ENCODE measurements at places on chromosomes 4 and X.

- no peak for DNase-seq
Measured at GRCh38 chr4:24529555-24529954, 54.8 kb downstream of the DHX15 start.

DNA sequence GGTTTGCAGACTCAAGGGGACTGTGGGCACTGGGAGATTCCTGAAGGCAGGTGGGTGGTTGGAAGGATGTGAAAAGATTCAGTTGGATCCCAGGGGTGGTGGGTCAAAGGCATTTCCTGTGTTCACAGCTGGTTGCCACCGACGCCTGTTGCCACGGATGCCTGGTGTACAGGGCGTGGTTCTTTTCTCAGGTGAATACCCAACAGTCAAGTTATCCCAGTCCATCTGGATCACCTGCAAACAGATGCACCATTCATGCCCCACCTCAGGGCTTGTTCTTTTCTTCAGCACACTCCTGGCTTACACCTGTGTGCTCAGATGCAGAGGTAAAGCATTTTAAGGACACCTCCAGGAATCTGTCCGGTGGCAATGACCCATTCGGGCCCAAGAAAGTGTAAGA, 55.8 kb upstream of the SHOX start:
- no peak for DNase-seq

- DNase-seq = no peak
Measured at GRCh38 chr4:15754323-15754722, 23.8 kb upstream of the CD38 start.

DNA sequence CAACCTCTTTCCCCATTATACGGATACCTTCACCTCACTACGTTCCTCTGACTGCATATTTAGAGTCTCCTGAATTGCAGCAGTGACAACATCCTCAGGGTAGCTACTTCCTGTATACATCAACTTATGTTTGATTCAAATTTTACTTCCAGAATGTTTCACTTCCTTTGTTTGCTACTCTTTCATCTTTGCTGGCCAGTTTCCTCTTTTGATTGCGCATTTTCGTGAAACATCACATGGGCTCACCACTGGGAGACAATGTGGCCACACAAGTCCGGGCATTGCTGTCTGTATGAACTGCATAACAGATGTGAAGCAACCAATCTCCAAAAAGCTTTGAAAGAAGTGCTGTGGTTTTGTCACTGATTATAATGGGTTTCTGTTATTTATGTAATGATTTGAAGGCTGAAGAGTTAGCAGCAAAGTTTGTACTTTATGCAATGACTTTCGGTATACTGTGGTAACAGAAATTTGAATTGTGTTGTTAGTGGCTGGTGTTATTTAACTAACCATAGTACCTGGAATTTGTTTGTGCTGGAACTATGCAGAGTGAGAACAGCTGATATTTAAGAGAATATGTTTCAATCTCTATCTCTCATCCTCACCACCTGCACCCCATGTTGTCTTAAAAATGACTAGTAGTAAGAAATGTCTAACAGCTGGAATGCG, 7.4 kb downstream of the SNCA start:
- DNase-seq = no peak

DNA sequence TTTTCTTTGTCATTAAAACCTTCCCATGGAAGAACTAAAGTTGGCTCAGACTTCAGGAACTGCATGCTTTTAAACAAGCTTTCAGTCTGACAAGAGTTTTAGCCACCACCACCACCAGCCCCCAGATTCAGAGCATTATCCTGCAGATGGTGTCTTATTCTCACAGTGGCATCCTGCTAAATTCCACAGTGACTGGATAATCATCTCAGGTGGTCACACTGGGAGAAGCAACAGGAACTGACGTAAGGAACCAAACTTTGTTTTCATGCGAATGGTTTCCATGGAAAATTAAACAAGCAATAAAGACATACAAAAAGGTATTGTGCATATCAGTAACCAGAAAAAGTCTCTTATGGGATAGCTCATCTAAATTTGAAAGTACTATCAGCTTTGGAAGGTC, 370.7 kb downstream of the FBXW7 start:
- no peak for DNase-seq

- no peak for DNase-seq
Measured at GRCh38 chrX:148612431-148612830, 112.0 kb downstream of the AFF2 start.

- DNase-seq = no peak
Measured at GRCh38 chr4:90946945-90947344, 819.8 kb downstream of the CCSER1 start.

- DNase-seq = no peak
Measured at GRCh38 chr4:182640932-182641331, 276.3 kb downstream of the DCTD start.

DNA sequence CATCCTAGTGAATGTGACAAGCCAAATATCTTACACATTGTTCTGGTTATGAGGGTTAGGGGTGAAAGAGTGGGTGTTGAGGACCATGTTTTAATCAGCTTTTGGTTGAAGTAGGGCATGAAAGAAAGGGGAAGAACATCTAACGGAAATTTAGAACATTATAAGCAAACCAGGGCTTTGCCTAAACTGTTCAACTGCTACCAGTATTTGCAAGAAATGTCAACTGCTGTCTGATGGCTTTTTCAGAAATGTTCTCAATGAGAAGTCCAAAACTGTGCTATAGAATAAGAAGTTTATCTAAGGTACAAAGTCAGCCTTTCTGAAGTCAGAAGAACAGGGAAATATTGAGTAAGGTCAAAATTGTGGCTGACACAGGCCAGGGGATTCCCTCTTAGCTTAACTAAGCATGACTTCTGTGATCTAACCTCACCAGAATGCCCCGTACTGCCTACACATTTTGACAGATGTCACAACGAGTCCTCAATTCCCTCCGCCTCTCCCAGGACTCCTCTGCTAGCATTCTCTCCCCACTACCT, 67.1 kb downstream of the DTHD1 start:
- no peak for DNase-seq

- DNase-seq = no peak
Measured at GRCh38 chr4:26356081-26356501, 35.3 kb downstream of the RBPJ start.

DNA sequence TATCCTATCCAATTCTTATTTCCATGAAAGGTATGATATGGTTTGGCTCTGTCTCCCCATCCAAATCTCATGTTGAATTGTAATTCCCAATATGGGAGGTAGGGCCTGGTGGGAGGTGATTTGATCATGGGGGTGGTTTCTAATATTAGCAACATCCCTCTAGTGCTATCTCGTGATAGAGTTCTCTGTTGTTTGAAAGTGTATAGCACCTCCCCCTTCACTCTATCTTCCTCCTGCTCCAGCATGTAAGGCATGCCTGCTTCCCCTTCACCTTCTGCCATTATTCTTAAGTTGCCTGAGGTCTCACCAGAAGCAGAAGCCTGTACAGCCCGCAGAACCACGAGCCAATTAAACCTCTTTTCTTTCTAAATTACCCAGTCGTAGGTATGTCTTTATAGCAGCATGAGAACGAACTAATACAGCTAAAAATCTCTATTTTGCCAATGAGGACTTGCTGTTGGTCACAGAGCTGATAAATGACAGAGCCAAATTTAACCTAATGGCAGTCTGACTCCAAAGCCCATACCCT, 247.2 kb downstream of the HNRNPD start:
- no peak for DNase-seq

- no peak for DNase-seq
Measured at GRCh38 chr4:127782275-127783025, at the start of gene HSPA4L. Gene HSPA4L, plus strand, starts transcription at chr4:127782322. Its CDS starts 229 bp downstream, at chr4:127782551.

- no peak for DNase-seq
Measured at GRCh38 chr4:124092541-124092984, 620.0 kb downstream of the ANKRD50 start.

DNA sequence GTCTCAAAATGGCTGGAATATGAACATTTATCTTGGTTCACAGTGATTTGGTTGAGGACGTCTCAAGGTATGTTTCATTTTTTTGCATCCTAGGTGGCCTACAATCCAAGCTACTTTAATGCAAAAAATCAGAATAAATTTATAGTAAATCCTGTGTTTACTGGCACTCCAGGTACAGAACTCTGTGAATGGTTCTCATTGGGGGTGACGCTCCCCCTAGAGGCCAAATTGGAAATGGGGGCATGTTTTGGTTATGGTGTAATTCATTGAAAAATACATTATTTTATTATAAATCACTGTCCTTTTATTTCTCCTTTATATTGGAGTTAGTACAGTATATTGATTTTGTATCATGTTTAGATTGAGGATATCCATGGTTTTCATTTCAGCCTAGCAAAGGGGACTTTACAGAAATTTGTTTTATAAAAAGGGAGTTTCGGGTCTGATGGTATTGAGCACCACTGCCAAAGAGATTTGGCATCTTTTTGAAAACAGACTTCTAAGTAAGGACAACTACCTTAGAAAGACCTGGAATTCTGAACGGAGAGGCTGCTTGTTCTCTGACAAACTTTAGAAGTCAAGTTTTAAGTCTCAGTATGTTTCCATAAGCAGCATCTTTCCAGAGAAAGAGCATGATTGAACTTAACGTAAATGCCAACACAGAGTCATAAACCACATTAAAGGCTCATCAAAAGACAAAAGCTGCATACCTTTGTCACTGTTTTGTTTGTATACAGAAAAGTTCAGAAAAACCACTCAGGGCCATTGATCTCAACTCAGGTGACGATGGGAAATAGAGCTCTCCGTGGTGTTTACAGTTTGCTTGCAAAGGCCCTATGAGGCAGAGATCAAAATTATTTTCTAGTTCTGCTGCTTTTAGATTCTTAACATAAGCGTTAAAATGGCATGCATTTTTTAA, 19.4 kb downstream of the MTM1 start:
- no peak for DNase-seq

DNA sequence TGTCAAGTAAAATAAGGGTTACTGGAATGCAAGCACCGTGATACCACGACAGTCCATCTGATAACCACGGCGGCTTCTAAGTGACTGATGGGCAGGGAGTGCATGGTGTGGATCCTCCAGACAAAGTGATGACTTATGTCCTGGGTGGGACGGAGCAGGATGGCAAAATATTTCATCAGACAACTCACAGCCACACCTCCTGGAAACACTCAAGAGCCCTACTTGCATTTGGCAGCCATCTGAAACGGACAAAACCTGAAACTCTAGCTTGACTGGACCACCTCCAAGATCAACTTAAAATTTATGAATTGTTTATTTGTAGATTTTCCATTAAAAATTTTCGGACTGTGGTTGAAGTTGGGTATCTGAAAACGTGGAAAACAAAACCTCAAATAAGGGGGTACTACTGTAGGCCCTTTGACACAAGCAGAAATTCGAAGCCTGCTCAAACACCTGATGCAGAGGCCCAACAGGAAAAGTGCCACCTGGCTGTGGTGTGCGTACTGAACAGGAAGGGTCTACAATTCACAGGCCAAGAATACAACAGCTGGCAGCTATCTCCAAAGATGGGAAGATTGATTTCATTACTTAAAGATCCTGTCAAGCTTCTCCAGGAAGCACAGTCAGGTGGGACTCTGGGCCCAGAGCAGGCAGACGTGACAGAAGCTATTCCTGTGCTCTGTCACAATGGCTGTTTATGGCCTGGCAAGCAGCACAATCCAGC, 26.0 kb downstream of the LRIT3 start:
- DNase-seq = no peak

GRCh38 chrX:111850975-111851374, 25.0 kb upstream of the TRPC5OS start:
- no peak for DNase-seq

DNA sequence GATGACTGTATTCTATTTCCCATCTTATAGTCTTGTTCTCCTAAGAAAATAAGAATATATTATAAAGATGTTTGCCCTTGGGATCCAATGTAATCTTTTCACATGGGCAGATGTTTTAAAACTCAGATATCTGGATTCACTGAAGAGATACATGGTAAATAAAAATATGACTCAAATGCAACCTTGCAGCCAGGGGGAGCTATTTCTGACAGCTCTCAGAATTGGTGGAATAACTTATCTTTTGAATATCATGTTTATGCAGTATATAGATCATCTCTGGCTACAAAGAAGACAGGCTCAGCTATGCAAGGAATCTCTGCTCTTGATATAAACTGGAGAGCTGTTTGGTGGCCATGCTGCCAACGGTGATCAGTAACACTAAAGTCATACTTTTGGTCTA, 274.7 kb downstream of the GLUD2 start:
- DNase-seq = no peak

- DNase-seq = no peak
Measured at GRCh38 chrX:154136627-154137161, 7.3 kb upstream of the OPN1LW start.

DNA sequence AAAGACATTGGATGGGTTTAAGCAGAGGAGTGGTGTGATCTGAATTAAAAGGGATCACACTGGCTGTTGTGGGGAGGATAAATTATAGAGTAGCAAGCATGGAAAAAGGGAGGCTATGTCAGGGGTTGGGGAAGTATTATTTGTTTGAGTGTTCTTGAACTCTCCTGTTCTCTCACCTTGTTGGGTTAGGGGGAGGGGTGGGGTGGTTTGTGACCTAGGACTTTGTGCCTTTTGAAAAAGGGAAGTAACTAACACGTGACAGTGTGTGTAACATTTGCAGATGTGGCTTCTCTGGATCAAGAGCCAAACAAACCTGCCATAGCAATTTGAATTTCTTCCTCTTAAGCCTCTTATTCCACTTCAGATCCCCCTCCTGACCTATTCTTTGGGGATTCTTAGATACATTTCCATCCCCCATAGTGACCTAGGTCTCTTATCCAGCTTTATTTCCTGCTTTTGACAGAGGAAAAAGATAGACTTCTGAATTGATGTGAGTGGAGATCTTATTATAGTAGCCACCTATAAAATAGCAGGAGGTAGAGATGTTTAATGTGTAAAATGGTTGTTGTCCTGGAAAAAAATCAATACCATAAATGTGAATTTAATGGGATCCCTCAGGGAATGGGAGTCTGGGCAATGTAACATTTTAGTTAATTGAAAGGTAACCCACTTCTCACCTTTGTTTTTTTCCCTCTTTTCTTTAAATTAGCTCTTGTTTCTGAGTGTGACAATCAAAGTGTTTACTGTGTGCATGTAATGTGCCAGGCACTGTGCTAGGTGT, 120.4 kb downstream of the CT47B1 start:
- no peak for DNase-seq

DNA sequence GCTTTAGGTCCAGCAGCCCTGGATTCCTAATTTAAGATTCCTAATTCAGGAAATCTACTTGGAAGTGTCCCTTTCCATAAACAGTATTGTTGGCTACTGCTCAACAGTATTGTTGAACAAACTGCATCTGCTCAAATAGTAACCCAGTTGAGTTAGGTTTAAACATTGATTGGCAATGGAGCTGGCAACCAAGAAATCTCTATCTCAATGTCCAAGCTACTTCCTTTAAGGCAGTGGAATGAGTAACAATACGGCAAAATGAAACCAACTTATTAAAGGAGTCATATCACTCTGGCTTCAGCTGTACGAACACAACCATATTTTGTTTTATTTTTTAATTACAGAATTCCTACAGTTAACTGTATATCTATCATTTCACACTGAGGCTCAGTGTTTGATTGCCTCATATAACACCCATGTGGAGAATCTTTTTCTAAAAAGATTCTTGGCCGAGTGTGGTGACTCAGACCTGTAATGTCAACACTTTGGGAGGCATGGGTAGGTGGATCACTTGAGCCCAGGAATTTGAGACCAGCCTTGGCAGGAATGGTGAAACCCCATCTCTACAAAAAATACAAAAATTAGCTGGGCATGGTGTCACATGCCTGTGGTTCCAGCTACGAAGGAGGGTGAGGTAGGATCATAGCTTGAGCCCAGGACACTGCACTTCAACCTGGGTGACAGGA, 71.7 kb upstream of the IL13RA1 start:
- no peak for DNase-seq
